ENCODE measurements at places on chromosomes 12 and 14.

GRCh38 chr14:67746927-67747326, 45.2 kb downstream of the RDH12 start:
- DNase-seq, result no peak

GRCh38 chr14:39957987-39958386, 525.8 kb upstream of the FBXO33 start:
- no peak for DNase-seq

- no peak for DNase-seq
Measured at GRCh38 chr12:92132288-92132687, 13.4 kb downstream of the BTG1 start.

- DNase-seq, result no peak
Measured at GRCh38 chr14:101008631-101009336, 105.3 kb upstream of the RTL1 start.

GRCh38 chr14:60965402-60965801, 15.5 kb downstream of the TRMT5 start:
- no peak for DNase-seq

DNA sequence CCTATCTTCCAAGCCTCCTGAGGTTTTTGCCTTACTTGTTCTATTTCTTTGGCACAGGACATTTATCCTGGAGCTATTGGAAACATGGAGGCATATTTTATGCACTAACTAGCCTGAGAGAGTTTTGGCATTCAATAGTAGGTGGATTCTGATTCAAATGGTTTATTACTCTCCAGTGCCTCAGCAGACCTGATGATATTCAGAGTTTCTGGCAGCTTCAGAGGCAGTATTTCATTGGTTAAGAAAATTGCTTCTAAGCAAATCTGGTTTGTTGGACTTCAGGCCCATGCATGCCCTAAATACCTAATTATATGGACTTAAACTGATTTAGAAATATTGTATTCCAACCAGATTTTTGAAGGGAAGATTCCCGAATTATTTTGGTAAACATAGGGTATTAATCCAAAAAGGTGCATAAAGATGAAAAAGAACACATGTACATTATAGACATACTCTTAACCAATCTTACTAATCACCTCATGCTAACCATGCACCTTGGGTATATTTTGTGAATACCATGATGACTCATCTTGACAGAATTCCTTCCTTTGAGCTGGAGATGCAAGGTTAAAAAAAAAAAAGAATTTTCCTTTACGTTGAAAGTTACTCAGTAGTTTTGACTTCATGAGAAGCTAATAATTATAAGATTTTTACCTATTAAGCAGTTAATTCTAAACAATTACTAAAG, 44.3 kb upstream of the KTN1 start:
- DNase-seq, result no peak

GRCh38 chr12:54201001-54201794, 12.4 kb upstream of the SMUG1 start:
- peak; percentile 72 for DNase-seq

- DNase-seq, result no peak
Measured at GRCh38 chr14:100726550-100727085, at the start of gene DLK1. DLK1 (plus strand) TSS chr14:100726892; CDS start chr14:100727069, 177 bp downstream.

GRCh38 chr14:39023939-39024871, 78.8 kb downstream of the SEC23A start:
- DNase-seq, result no peak

DNA sequence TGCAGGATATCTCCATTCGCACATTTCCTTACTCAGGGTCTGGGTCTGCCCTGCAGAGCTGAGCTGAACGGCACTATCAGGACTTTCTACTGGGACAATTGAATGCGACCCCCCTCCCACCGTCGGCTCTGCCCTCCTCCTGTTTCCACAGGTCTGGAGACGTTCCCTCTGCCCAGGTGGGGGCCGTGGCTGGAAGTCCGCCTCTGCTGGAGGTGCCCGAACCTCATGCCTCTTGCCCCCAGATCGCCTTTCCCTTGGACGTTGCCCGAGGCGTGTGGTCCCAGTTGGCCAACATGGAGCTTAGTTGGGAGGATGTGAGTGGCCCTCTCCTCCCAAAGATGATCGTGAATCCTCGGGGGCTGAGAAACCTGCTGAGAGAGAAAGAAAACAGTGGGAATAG, 21.2 kb upstream of the KLC1 start:
- no peak for DNase-seq

GRCh38 chr12:52542785-52543318, 10.1 kb downstream of the KRT71 start:
- DNase-seq, result no peak

- DNase-seq, result no peak
Measured at GRCh38 chr14:101220921-101221510, 317.5 kb upstream of the RTL1 start.

- no peak for DNase-seq
Measured at GRCh38 chr12:98646294-98647090, 1.4 kb downstream of the APAF1 start.

- DNase-seq, result no peak
Measured at GRCh38 chr12:120095736-120096135, 20.8 kb downstream of the RAB35 start.

GRCh38 chr12:104626069-104626837, 169.5 kb downstream of the CHST11 start:
- DNase-seq, result no peak

- no peak for DNase-seq
Measured at GRCh38 chr12:90974286-90974685, 19.3 kb upstream of the CCER1 start.

- DNase-seq, result peak; percentile 57
Measured at GRCh38 chr12:5200278-5201087, 156.8 kb downstream of the KCNA5 start.

GRCh38 chr14:103110681-103111231, 12.5 kb upstream of the TNFAIP2 start:
- DNase-seq, result no peak

DNA sequence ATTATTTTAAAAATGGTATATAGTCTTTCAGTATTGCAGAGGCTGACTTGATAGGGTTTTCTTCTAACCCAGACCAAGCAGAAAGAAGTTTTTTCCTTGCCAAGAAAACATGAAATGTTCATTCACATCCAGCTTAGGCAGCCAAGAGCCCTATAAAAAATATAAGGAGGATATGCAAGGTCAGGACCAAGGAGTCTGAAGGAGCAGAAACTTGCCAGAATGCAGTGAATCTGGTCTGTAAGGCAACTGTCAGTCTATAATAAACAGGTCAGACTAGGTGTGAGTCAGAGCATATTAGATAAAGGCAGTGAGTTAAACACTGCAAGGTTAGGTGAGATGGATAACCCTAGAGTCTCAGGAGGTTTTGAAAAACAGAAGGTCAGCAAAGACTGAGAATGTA, 645.5 kb downstream of the C12orf50 start:
- no peak for DNase-seq

- DNase-seq, result peak; percentile 57
Measured at GRCh38 chr12:25249931-25250738, 594 bp downstream of the KRAS start.

DNA sequence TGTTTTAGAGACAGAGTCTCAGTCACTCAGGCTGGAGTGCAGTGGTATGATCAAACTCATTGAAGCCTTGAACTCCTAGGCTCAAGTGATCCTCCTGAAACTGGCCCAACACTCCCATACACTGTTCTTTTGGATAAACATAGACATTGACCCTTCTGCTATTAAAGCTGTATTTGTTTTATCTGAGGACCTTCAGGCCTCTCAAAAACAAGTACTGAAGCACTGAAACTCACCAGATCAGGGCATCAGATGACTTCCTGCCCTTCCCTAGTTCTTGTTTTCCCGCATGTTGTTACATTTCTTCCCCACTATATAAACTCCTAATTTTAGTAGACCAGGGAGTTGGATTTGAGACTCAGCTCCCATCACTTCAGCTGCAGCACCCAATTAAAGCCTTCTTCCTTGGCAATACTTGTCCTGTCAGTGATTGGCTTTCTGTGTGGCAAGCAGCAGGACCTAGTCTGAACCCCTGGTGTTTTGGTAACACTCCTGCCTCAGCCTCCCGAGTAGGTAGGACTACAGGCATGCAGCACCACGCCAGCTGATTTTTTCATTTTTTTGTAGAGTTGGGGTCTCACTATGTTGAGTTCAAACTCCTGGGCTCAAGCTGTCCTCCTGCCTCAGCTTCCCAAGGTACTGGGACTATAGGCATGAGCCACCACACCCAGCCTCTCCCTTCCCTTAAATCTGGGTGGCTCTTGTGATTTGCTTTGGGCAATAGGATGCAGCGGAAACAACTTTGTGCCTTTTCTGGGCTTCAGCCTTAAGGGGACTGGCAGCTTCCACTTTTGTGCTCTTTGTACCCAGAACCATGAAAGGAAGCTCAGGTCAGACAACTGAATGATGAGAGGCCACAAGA, 12.5 kb upstream of the IFT81 start:
- no peak for DNase-seq

GRCh38 chr14:93976477-93977057, at the start of gene ASB2:
ASB2 (minus strand) TSS chr14:93976570; CDS start chr14:93964539, 12,031 bp downstream.
- no peak for DNase-seq

GRCh38 chr14:63523735-63524426, 19.3 kb downstream of the PPP2R5E start:
- no peak for DNase-seq

- DNase-seq, result no peak
Measured at GRCh38 chr12:64678248-64678647, 68.0 kb downstream of the RASSF3 start.

DNA sequence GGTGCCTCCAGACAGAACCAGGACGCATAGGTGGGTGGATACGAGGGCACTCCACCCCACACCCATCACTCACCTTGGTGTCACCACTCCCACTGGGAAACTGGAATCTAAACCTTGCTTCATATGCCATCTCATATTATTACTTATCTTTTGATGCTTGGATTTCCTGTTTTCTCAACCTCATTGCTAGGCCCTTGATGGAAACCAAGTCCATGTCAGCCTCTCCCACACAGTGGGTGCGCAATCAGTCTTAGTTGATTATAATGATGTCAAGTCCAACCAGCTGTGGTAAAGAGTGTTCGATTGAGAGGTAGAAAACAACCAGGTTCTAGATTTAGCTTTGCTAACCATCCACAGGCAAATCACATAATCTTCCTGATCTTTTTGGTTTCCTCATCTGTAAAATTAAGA, 584 bp upstream of the DDHD1 start:
- DNase-seq, result no peak

- DNase-seq, result no peak
Measured at GRCh38 chr14:53955671-53956426, 776 bp downstream of the BMP4 start.

GRCh38 chr14:73567951-73568885, 795 bp upstream of the ACOT2 start:
- peak; percentile 33 for DNase-seq

DNA sequence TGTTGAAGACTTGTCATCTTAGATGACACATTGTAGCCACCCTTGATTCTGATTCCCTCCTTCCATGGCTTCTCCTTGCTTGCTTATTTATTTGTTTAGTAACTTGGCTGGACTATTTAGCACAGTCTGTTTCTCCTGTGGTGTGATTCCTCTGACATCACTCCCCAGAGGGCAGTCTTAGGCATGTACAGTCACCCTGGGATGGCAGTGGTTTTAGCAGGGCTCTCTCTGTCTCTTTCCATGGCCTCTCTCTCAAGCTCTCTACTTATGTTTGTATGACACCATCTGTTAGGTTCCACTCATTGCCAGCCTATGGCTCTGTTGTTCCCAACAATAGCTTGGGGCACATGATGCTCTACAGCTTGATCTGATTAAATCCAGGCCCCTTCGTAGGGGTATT, 158.3 kb downstream of the ADGRD1 start:
- no peak for DNase-seq

- DNase-seq, result no peak
Measured at GRCh38 chr12:93954166-93955112, 193.9 kb upstream of the PLXNC1 start.

GRCh38 chr12:92445253-92446082, 257.3 kb upstream of the PLEKHG7 start:
- no peak for DNase-seq

DNA sequence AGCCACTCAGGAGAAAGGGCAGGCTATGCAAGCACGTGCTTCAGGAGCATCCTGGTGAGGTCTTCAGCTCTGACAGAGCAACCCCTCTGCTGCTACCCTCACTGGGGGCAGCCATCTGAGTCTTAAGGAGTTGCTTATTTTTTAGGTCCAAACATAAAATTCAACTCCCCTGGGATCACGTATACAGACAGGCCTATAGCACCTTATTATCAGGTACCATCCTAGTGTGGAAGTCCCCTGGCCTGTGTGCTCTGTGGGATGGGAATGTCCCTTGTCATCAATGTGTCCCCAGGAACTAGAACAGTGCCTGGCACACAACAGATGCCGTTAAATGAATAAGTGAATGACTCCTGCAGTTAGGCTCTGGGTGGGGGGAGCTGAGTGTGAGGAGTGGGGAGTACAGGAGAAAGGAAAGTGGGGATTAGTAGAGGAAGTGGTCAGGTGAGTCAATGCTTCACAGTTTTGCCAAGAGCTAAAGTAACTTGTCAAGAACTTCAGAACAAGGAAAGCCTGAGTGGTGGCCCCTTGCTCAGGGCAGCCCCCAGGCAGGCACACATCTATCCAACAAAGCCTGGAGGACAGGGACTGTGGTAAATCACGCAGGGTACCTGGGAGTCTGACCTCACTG, 33.5 kb downstream of the DAD1 start:
- DNase-seq, result peak; percentile 77

- no peak for DNase-seq
Measured at GRCh38 chr12:113071135-113072112, 14.9 kb downstream of the DTX1 start.

DNA sequence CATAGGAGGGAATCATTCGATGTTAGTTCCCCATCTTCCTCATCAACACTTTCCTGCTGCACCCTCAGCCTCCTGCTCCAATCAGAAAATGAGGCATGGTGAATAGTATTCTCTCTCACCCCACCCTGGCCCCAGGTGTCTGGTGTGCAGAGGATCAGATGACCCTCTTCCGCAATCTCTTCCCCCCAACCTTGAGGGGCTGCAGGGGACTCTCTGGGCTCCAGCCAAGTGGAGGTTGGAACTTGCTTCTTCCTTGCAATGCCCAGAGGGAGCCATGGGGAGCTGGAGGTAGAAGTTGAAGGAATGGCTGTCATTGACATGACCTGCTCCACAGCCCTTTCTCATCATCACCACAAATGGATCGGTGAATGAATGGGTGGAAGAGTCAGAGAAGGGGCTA, 20.2 kb upstream of the ESRRB start:
- DNase-seq, result no peak

GRCh38 chr12:128966203-128966810, 113.0 kb downstream of the GLT1D1 start:
- DNase-seq, result no peak

- no peak for DNase-seq
Measured at GRCh38 chr12:85179680-85180270, 100.2 kb upstream of the ALX1 start.

GRCh38 chr14:42378274-42378673, 771.6 kb downstream of the LRFN5 start:
- DNase-seq, result no peak
